Tracheal epithelial cell (primary cell): ENCODE measurements at places on chromosomes 12 and 14. TPM values are rescaled to one million over a fixed set of nuclear protein-coding genes. Genes with fewer than 3 reads are reported as not detected.

ASCL1 gene
- total RNA-seq: not detected in 2 replicates

TGM1 gene
- total RNA-seq: 69.1 and 167 TPM in 2 replicates

NUP37 gene
- total RNA-seq: 28.8 and 33.7 TPM in 2 replicates

C1QL4 gene
- under 0.01 TPM in 1 of 2 replicates, not detected in the other for total RNA-seq

UNC79 gene
- total RNA-seq: under 0.01 TPM in 1 of 2 replicates, not detected in the other

AKAP3 gene
- 1.4 and 1.9 TPM in 2 replicates for total RNA-seq

ABHD12B gene
- not detected in 2 replicates for total RNA-seq

HHIPL1 gene
- total RNA-seq: 0.21 and 0.72 TPM in 2 replicates

LUM gene
- 0.21 and 6.5 TPM in 2 replicates for total RNA-seq

PTMS gene
- 17.7 and 26.0 TPM in 2 replicates for total RNA-seq

STRN3 gene
- total RNA-seq: 57.8 and 97.8 TPM in 2 replicates

MNAT1 gene
- total RNA-seq: 52.1 and 69.1 TPM in 2 replicates

ACOT4 gene
- 0.21 and 0.48 TPM in 2 replicates for total RNA-seq

NGB gene
- total RNA-seq: 0.24 TPM in 1 of 2 replicates, not detected in the other

ARHGDIB gene
- total RNA-seq: 0.85 and 3.6 TPM in 2 replicates

RPS6KL1 gene
- total RNA-seq: 1.7 and 2.4 TPM in 2 replicates

NDRG2 gene
- total RNA-seq: 11.8 and 13.2 TPM in 2 replicates

SIX1 gene
- total RNA-seq: 4.1 and 10.0 TPM in 2 replicates

ANO6 gene
- 37.3 and 75.4 TPM in 2 replicates for total RNA-seq

PRICKLE1 gene
- 0.43 and 2.9 TPM in 2 replicates for total RNA-seq

TOMM20L gene
- total RNA-seq: not detected in 2 replicates

SLC8A3 gene
- 0.48 TPM in 1 of 2 replicates, not detected in the other for total RNA-seq

CCDC197 gene
- not detected in 2 replicates for total RNA-seq

ESPL1 gene
- total RNA-seq: 0.64 and 1.4 TPM in 2 replicates

ZFHX2 gene
- total RNA-seq: under 0.01 and 0.24 TPM in 2 replicates

GMFB gene
- total RNA-seq: 74.2 and 80.5 TPM in 2 replicates

SDR9C7 gene
- total RNA-seq: not detected in 2 replicates

ESRRB gene
- total RNA-seq: not detected in 2 replicates

ASIC1 gene
- 1.1 and 1.4 TPM in 2 replicates for total RNA-seq

STAB2 gene
- total RNA-seq: not detected in 2 replicates

AMHR2 gene
- not detected in 2 replicates for total RNA-seq

RFX4 gene
- not detected in 2 replicates for total RNA-seq

PTGDR gene
- under 0.01 TPM in 1 of 2 replicates, not detected in the other for total RNA-seq

GLS2 gene
- total RNA-seq: 3.1 and 11.3 TPM in 2 replicates

B4GALNT1 gene
- 0.48 TPM in 1 of 2 replicates, not detected in the other for total RNA-seq

CBX5 gene
- total RNA-seq: 14.0 and 26.0 TPM in 2 replicates

MARS1 gene
- total RNA-seq: 191 and 216 TPM in 2 replicates

SMIM41 gene
- not detected in 2 replicates for total RNA-seq

ANKRD33 gene
- not detected in 2 replicates for total RNA-seq

CSAD gene
- total RNA-seq: 1.5 and 3.4 TPM in 2 replicates

CPM gene
- 7.5 and 19.8 TPM in 2 replicates for total RNA-seq

ELK3 gene
- total RNA-seq: 11.3 and 21.2 TPM in 2 replicates

BIN2 gene
- not detected in 2 replicates for total RNA-seq

LRP1-AS gene
- total RNA-seq: not detected in 2 replicates

PTHLH gene
- total RNA-seq: 84.0 and 193 TPM in 2 replicates

OVCH1 gene
- under 0.01 TPM in 1 of 2 replicates, not detected in the other for total RNA-seq

RAB15 gene
- total RNA-seq: under 0.01 and 2.7 TPM in 2 replicates

FIGNL2 gene
- total RNA-seq: under 0.01 TPM in 1 of 2 replicates, not detected in the other

KRT81 gene
- total RNA-seq: 10.8 TPM in 1 of 2 replicates, not detected in the other

COX8C gene
- not detected in 2 replicates for total RNA-seq

INSM2 gene
- not detected in 2 replicates for total RNA-seq

MEG3 gene
- 3.4 and 5.1 TPM in 2 replicates for total RNA-seq
